ENCODE measurements at places on chromosomes 3 and 15. TPM values are rescaled to one million over a fixed set of nuclear protein-coding genes. Genes with fewer than 3 reads are reported as not detected.

PLS1 gene
- 0.26 TPM for total RNA-seq

SLC12A8 gene
- total RNA-seq: 1.6 TPM

BLOC1S6 gene
- total RNA-seq: 152 TPM

FES gene
- 26.1 TPM for total RNA-seq

EPHA6 gene
- total RNA-seq: not detected

GNB4 gene
- 111 TPM for total RNA-seq

TBL1XR1 gene
- 541 TPM for total RNA-seq

ARL6 gene
- total RNA-seq: 16.0 TPM

PIGZ gene
- 5.6 TPM for total RNA-seq

C3orf38 gene
- 40.6 TPM for total RNA-seq
